ENCODE measurements at places on chromosomes 11 and 22.

GRCh38 chr11:116504541-116505297 is 268.1 kb downstream of the BUD13 start:
- DNase-seq: no peak

GRCh38 chr22:50049299-50050195 is 8.6 kb downstream of the TTLL8 start:
- DNase-seq: no peak

DNA sequence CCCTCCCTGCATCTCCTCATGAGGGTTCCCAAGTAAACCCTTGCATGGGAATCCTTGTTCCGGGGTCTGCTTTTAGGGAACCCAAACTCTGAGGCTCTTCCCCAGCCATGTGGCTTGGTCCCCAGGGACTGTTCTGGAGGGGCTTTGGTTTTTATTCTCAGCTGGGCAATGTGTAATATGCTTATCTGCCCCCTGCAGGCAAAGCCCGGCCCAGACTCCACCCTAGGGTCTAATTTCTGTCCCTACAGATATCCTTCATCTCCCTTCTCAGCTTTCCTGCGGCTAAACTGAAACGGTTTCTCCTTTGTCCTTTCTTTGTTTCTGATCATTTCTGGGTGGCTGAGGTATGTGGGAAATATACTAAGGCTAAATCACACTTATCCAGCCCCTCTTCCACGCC is 37.1 kb downstream of the TST start:
- no peak for DNase-seq

GRCh38 chr11:109788948-109789490 is 304.2 kb upstream of the ZC3H12C start:
- no peak for DNase-seq

GRCh38 chr11:44559207-44559939 is 6.1 kb upstream of the CD82 start:
- DNase-seq: no peak

DNA sequence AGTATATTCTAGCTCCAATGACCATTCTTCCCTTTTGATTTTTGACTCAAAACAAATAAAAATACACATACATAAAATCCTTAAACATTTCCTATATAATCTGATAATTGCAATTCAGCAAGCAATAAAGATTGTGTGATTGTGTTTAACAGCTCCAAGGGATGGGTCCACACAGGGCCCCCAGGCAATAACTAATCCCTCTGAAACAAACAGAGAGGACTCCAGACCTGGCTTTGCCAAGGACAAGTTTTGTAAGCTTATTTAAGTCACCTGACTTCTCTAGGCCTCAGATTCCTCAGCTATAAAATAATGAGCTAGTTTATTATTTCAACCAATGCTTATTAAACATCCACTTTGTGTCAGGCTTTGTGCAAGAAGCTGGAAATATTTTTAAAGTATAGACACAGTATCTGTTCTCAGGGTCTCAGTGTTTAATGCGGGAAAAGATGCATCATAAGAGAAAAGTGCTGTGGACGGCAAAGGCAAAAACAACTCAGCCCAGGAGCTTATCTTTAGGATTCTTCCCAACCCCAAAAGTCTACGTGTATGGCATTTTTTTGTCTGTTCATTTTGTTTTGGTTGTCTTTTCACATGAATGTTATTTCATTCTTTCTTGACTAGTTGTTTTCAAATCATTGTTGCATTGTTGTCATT is 20.1 kb downstream of the FZD4 start:
- no peak for DNase-seq

- DNase-seq: peak; percentile 54
Measured at GRCh38 chr11:2270322-2271076, at the start of gene ASCL2. Gene ASCL2 (minus strand): TSS chr11:2270588. CDS start chr11:2270332, 256 bp downstream.

All from muscle of back (tissue), 13 donors.